GM04504 (cell line): ENCODE measurements at places on chromosomes 6 and 20.

DNA sequence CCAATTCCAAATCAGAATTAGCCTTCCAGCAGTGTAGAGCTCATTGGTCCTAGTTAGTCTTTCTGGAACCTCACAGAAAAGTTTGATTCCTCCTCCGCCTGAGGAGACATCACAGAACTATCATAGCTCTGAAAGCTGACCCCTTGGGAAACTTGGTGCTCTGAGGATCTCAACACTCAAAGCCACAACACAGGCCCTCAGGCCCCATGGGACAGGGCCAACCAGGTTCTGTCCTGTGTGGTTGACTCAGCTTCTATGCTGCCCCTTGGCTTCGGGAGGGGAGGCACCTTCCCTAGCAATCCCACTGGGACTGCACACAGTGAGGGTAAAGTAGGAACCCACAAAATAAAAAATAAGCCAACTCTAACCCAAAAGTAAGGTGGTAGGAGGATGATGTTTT is 237.5 kb upstream of the ECI2 start:
- DNase-seq: no peak

DNA sequence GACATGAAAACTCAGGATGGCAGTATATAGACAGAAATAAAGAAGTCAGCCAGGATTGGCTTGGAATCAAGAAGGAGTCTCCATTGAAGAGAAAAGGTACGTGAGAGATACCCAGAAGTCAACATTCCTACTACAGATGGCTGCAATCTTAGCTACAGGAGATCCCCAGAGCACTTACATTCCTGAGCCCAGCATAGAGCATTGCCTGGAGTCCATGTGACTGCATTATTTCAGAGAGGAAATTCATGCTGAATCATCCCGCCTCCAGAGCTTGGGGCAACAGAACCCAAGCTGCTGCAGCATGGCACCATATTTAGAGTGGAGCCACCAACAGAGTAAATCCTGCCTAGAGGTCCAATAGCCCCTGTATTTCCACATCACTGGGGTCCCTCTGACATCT is 125.0 kb upstream of the GRIK2 start:
- no peak for DNase-seq

- no peak for DNase-seq
These were observed 130.7 kb downstream of the AIG1 start for GRCh38 chr6:143191361-143191760.

DNA sequence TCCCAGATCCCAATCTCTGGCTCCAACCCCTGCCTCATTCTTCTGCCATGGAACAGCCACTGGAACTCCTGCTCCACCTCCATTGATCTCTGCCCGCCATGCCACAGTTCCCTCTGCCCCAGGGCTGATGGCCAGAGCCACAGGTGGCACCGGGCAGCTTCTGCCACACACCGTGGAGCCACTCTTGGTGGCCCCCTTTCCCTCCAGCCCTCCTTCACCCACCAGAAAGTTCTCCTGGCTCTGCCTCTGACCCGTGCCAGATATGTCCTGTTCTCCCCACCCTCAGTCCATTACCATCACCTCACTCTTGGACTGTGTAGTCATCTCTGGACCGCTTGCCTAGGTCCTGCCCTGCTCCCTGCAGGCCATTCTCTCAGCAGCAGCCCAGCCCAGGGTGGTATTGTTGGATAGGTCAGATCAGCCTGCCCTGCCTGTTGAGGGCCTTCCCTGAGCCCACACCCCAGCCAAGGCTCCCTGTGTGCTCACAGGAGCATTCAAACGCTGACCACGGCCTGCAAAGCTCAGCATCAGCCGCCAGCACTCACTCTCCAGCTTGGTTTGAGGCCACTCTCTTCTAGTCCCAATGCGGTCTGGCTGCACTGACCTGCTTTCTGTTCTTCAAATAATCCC is 16.8 kb upstream of the SYNDIG1 start:
- DNase-seq: no peak

GRCh38 chr20:17590245-17590644 is 20.4 kb downstream of the DSTN start:
- no peak for DNase-seq

GRCh38 chr20:24461848-24462247 is 7.6 kb upstream of the SYNDIG1 start:
- no peak for DNase-seq

- DNase-seq: no peak
These were observed 222.4 kb downstream of the TFAP2C start for GRCh38 chr20:56851552-56851951.

- no peak for DNase-seq
These were observed 7.0 kb downstream of the BIRC7 start for GRCh38 chr20:63242736-63243135.

GRCh38 chr20:51129147-51129776 is 106.4 kb upstream of the KCNG1 start:
- DNase-seq: no peak

DNA sequence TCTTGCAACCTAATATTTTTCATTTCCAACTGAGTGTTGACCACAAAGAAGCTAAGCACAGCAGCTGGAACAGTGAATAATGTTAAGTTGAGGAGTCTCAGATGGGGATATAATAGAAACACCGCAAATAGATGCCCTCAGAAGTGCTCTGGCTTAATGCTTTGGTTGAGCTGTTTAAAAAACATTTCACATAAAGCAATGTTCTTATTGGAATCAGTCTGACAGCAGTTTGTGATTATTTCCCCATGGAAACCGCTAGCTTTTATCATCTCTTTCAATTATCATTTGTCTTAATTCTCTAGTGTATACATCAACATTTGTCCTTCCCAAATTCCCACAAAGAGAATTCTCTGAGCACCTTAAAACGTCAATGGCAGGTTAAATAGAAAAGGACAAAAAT is 30.8 kb downstream of the METTL24 start:
- no peak for DNase-seq

GRCh38 chr6:164095056-164095455 is 680.5 kb downstream of the QKI start:
- peak; percentile 29 for DNase-seq

- DNase-seq: no peak
These were observed 159.6 kb downstream of the SASH1 start for GRCh38 chr6:148502083-148502772.

GRCh38 chr6:70188202-70188601 is 114.7 kb downstream of the COL9A1 start:
- DNase-seq: no peak

GRCh38 chr6:30835576-30835975 is 48.7 kb upstream of the DDR1 start:
- no peak for DNase-seq

GRCh38 chr6:98833057-98833306 is 1.4 kb upstream of the POU3F2 start:
- DNase-seq: no peak

DNA sequence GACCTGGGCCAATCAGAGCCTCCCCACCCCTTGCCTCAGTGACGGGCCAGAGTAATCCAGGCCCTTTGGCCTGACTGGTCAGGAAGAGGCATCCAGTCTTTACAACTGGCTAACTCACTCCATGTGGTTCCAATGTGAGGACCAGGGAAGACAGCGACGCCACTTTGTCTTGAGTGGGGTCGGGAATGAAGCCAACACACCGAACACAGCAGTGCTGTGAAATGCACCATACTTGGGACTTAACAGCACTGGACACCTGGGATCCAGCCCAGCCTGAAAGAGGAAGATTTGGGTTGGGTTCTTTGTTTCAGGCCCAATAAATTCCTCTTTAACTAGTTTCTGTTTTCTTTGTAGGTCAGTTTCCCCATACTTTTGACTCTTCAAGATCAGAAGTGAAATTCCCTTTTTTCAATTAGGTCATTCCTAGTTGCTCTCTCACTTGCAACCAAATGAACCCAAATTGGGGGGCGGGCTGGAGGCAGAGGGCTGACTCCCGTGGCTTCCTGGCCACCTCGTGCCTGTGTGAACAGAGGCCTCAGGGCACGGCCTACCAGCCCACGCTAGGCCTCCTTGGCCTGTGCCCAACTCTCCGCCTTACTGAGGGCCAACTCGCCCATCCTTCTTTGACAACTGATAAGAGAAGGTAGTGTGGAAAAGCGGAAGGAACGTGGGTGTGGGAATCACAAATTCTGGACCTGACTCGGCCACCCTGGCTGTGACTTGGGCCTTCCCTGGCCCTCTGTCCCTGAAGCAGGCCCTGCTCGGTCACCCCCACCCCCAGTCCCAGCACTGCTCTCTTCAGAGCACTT is 17.1 kb downstream of the SULF2 start:
- no peak for DNase-seq

DNA sequence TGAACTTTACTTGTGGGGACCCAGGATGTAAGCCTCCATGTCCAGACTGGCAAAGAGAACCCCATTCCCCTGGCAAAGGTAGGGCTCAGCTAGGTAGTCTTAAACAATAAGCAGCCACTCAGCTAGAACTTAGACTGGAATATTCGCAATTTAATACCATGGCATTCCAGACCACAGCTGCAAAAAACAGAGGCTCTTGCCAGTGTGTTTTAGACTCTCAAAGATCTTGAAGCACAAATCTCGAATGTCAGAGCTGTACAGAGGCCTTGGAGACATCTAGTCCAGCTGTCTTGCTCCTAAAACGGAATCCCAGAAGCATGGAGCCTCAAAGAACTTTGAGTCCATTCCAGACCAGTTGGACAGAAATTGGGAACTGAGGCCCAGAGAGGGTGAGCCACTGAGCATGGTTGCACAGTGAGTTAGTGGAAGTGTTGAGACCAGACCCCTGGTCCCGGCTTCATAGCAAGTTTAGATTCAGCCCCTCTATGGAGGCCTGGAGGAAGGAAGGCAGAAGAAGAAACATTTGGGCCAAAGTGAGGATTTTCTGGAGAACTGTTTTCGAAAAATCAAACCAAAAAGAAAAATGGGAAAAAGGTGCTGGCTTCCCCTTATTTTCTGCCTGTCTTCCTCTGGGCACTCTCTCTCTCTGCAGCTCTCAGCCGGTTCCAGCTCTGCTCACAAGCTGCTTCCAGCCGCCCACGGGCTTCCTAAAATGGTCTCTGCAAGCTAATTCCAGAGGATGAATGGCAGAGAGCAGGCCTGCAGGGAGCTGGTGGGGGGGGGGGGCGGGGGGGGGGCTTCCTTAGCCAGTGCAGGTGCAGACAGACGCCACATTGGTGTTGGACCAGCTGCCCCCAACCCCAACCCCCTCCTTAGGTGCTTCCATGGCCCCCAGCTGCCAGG is 32.4 kb downstream of the AAR2 start:
- no peak for DNase-seq

GRCh38 chr6:147201885-147202515 is 2.2 kb upstream of the STXBP5 start:
- DNase-seq: no peak

DNA sequence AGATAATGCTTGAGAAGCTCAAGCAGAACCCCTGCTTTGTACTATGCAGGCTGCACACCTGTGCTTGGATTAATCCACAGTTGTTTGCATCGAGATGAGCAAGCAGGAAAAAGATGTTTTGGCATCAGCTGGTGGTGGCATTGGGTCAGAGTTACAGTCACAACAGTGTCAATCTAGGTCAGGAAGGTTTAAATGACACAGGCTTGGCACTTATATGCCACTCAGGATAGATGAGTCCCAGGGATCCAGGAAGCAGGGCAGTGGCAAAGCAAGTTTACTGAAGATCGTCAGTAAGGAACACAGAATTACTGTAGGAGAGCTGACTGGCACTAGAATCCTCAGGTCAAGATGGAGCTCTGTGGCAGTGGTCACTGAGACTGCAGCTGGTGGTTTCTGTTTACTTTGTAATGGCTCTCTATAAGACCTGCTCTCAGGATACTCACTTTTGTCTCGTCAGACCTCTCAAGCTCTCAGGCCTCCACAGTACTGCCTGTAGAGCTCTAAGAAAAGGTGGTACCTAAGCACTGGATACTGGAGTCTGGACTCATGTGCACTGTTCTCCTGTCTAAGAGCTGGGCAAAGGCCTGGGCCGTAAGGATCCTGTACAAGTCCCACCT is 110.1 kb upstream of the HS3ST5 start:
- DNase-seq: no peak

- no peak for DNase-seq
These were observed 3.3 kb upstream of the SLC29A1 start for GRCh38 chr6:44219815-44220784.

DNA sequence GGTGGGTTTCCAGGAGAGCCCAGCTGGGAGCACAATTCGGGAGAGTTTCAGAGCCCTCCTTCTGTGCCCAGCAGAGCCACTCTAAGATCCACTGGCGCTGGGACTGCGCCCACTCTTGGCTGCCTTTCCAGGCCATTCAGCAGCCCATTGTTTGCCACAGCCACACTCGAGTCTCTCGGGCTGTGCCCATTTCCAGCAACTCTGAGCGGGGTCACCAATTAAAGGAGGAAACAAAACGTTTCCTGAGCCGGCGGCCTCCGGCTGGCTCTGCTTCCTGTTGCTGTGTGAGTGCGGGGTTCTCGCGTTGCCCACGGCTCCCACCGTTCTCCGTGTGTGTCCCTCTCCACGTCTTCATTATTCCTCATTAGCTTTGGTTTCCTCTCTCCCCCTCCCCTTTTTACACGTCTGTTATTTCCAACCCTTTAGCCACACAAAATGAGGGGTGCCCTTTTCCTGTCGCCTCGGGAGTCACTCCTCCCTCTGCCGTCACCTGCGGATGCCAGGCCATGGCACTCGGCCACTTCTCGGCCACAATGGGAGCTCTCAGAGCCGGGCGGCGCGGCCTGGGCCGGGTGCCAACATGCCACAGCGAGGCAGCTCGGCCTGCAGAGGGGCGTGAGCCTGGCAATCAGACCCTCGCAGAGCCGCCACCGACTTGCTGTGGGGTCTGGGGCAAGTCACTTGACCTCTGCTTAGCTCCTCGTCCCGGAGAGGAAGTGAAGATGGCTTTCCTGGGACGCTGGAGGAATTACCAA is 94.3 kb upstream of the NKX2-2 start:
- no peak for DNase-seq

DNA sequence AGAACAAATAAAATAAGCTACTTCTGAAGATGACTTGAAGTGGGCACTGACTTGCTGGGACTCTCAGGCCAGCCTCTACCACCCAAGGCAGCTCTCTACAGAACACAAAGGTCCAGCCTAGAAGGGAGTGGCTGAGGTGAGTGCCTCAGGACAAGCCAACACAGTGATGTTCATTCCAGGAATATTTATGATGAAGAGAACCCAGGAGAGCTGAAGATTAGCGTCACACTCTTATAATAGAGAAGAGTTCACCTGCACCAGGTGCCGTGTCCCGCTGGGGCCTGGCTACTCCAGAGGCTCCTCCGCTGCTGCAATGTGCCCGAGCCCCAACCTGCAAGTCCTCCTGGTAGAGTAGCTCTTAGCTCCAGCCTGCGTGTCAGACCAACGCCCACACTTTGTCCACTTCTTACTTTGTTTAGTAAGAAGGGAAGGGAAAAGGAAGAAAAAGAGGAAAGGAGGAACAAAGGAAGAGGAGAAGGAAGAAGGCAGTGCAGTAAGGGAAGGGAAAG is 182.4 kb upstream of the QKI start:
- no peak for DNase-seq
